ENCODE measurements at places on chromosomes 16 and 17. TPM values are rescaled to one million over a fixed set of nuclear protein-coding genes. Genes with fewer than 3 reads are reported as not detected.

DNA sequence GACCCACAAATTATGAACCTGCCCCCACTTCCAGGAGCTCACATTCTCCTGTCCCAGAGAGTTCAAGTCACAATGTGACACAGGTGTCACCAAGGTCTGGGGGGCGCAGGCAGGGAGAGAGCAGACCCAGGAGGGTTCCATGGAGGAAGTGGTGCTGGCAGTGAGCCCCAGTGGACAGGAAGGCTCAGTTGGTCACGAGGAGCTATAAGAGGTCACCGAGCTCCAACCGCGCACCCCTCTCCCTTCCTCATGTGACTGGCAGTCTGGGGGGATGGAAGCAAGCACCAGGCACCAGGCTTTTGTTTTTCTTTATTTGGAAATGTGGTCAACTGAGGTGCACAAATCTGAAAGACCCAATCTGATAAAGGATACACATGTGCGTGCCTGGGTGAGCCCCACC lies 2.5 kb downstream of the ITGAD start:
- DNase-seq: no peak

DNA sequence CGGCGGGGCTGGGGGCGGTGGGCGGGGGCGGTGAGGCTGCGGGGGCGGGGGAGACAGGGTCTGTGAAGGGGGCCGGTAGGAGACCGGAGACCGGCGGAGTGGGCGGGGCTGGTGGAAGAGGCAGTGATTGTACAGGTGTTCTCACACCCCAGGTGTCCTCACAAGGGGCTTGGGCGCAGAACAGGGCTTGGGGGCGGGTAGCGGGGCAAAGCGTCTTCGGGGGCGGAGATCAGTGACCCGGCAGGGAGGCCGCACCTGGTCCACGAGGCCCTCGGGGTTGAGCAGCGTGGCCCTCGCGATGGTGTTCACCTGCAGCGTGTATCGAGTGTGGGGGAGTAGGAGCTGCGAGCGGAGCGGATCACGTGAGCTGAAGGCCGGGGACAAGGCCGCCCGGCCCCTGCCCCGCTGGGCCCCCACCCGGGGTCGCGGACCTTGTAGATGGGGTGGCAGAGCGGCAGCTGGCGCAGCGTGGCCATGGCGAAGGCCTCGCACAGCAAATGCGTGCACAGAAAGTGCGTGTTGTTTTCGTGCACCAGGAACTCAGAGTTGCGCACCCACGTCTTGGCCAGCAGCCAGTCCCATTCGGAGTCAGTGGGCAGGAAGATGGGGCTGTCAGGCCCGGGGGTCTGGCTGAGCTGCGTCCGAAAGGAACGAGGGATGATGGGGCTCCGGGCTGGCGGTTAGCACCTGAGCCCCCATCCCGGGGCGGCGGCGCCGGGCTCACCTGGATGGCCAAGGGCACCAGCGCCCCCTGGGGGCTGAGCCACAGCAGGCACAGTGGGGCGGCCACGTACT lies 8.5 kb downstream of the ALOXE3 start:
- peak; percentile 36 for DNase-seq

GAST gene
- polyA plus RNA-seq: not detected

OTOP3 gene
- not detected for polyA plus RNA-seq

DNA sequence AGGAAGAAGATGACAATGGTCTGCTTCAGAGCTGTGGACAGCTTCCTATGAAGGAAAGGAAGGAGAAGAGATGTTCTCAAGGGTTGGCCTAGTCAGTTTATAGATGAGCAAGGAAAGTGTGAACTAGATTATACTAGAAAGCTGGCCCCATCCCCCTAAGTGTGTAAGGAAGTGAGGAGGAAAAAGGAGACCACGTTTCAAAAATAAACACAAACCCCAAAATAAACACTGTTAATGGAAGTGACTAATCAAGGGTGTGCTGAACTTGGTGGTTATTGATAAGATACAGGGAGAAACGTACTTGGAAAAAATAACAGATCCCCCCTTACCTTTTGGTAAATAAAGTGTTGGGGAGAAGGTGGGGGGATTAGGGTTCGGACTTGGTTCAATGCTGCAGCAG lies 267.1 kb downstream of the SOX9 start:
- no peak for DNase-seq

GRCh38 chr17:9232591-9233270 lies 211.4 kb downstream of the NTN1 start:
- no peak for DNase-seq

DNA sequence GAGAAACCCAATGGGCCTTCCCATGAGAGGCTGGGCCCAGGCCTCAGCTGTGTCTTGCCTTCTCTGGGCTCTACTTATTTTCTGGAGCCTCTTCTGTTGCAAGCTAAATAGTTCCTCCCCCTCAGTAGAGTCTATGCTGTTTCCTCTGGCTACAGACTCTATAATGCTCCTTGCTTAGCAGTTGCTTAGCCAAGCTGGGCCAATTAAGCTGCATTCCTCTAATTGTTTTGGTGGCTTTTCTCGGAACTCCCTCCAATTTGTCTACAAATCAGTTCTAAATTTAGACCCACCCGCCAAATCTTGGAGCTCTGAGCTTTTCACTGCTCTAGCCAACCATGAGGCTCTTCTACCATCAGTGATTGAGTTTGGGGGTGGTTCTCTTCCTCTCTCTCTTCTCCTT lies 302.7 kb upstream of the ASIC2 start:
- DNase-seq: no peak

GRCh38 chr16:87016046-87017035 lies 300.9 kb downstream of the C16orf95 start:
- no peak for DNase-seq

DNA sequence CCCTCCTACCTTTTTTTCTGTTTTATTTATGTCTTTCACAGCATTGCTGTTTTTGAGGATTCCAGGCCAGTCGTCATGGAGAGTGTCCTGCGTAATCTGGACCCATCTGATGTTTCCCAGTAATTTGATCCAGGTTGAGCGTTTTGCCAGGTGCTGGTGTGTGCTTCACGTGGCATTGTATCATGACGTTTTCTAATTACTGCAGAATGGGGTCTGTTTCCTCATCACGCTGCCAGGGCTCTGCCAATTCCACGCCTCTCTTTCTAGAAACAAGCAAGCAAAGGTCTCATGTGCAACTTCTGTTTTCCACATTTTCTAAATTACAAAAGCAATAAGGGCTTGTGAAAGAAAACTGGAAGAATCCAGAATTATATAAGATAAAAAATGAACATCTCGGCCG lies 28.3 kb upstream of the BHLHA9 start:
- no peak for DNase-seq

GRCh38 chr17:80720610-80721577 lies 176.3 kb downstream of the RPTOR start:
- peak; percentile 34 for DNase-seq

- DNase-seq: no peak
Observed at GRCh38 chr16:13453938-13454553, 465.9 kb upstream of the ERCC4 start.

GRCh38 chr17:8100111-8100510 lies 12.6 kb upstream of the ALOX12B start:
- DNase-seq: no peak
